T-helper 17 cell (primary cell): ENCODE measurements at places on chromosomes 12 and 14.

DNA sequence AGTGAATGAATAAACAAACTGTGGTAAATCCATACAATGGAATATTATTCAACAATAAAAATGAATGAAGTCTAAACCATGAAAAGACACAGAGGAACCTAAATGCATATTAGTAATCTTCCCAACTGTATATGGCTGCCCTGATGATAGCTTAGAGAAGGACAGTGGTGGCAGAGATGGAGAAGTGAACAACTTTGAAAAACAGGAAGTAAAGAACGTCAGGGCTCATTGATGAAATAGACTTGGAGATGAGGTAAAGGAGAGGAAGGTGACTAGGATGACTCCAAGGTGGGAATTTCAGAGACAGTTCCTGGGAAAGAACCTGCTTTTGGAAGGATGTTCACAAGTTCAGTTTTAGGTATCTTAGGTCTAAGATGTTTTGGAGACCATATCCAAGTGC lies 36.3 kb upstream of the NT5DC3 start:
- no peak for DNase-seq

DNA sequence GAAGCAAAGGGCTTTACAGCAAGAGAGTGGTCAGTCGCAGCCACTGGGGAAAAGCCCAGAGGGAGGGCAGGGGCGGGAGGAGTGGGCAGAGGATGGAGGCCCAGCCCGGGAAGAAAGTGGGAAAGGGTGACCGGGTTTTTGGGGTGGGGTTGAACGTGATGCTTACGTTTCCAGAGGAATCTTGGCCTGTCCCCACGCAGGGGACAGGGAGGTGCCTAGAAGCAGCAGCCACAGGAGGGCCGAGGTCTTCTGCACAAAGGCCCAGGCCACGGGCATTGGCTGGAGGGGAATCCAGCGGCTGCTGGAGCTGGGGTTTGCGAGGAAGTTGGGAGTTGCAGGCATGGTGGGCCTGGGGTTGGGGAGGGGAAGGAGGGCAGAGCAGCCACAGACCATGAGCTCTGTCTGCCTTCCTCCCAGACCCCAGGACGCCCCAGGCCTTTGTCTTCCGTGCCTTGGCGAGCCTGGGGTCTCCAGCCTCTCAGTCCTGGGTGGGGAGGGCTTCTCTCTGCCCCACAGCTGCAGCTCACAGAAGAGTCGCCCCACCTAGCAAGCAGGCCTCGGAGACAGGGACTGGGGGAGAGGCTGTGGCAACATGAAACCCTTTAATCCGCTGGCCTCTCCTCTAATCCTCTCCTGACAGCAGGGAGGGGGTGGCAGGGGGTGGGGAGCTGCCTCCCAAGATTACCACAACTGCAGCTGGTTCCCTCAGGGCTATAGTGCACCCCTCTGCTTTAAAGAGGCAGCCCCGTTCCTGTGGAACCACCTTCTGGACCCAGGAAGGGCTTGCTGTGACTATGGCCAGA lies at the start of gene CACNA2D4:
Gene CACNA2D4 (minus strand): TSS at position 572 of the 803 bp plus-strand sequence. CDS start 179 bp downstream, at position 393.
- peak; percentile 8 for DNase-seq

DNA sequence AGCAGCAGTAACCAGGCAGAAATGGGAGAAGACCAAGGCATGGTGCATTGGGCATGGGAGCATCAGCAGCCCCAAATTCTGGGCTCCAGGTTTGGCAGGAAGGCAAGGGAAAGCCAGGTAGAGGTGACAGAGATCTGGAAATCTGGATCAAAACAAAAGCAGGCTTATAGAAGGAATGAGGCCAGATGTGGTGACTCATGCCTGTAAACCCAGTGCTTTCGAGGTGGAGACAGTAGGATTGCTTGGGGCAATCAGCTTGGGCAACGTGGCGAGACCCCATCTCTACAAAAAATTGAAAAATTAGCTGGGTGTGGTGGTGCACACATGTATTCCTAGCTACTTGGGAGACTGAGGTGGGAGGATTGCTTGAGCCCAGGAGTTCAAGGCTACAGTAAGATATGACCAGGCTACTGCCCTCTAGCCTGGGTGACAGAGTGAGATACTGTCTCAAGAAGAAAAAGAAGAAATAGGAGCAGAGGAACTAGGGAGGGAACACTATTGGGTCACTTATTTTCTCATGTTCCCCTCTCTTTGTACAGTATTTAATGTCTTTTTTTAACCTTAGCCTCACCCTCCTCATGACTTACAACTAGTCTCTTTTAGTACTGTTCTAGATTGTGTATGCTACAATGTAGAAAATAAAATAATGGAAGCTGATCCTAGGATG lies 25.1 kb downstream of the SLC4A8 start:
- no peak for DNase-seq

DNA sequence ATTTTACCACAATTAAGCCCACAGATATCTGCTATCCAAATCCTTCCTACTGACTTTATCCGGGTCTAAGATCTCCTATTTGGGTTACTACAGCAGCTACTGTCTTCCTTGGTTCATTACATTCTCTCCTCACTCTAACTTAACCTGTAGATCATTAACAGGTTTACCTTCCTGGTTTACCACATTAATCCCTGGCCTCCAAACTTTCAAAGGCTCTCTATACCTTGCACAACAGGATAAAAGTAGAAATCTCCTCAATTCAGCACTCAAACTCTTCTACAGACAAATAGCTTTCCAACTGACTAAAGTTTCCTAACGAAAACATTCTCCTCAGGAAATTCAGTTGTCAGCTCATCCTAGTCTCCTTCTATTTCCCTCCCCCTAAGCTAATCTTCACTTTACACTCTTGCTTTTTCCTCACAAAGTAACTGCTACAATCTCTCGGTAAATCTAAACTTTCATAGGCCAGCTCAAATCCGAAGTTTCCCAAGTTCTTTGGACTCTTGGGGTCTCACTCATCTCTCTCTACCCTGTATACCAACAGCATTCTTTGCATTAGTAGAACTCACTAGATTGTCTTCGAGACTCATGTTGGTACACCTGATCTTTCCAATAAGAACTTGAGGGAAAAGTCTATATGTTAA lies 2.7 kb downstream of the BTBD7 start:
- no peak for DNase-seq

- peak; percentile 55 for DNase-seq
Observed at GRCh38 chr12:4107436-4107878, 166.1 kb upstream of the CCND2 start.

- DNase-seq = no peak
Observed at GRCh38 chr12:104999347-104999685, 13.2 kb downstream of the NOPCHAP1 start.

GRCh38 chr14:104824353-104824997 lies 23.6 kb downstream of the ZBTB42 start:
- DNase-seq = no peak

- DNase-seq = no peak
Observed at GRCh38 chr12:111034083-111034885, 113.9 kb upstream of the MYL2 start.

- no peak for DNase-seq
Observed at GRCh38 chr12:8675591-8676036, 13.0 kb upstream of the MFAP5 start.

GRCh38 chr12:41250748-41251147 lies 62.6 kb downstream of the PDZRN4 start:
- DNase-seq = no peak

DNA sequence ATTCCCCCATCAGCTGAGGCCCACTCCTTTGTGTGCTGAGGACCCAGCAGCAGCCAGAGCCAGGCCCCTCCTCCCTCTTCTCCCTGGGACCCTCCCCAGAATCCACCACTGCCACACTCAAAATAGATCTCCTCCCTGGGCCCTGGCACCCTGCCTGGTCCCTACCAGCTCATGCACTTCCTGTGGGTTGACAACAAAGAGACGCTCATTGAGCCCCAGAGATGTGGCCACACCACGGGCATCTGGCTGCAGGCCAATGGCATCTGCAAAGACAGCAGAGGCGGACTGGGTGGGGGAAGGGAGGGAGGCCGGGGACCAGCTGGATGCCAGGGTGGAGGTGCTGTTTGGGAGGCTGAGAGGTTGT lies 16.0 kb upstream of the ENDOU start:
- DNase-seq = peak; percentile 65

DNA sequence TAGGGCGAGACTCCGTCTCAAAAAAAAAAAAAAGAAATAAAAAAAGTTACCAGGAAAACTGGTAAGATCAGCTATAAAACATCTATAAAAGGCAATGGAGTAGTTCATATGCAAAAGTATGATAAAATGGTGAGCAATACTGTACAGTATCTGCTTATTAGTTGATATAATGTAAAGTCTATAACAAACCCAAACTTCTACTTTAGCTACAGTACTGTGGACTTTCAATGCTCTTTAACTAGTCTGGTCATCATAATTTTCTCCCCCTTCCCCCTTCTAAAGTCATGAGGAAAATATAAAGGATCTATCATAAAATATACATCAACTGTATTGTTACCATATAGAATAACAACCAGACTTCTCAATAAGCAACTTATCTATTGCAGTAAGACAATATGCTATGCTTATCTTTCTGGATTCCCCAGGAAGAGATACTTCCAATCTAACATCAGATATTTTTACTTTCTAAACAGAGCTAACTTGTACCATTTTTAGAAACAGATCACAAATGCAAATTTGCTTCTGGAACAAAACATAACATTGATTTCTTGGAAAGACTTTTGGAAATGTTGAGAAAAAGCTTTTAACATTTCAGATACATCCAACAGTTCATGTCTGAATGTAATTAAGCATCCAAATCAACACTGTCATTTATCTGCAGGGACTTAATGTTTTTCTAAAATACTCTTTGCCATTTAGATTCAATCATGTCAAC lies 43.8 kb downstream of the MDM2 start:
- no peak for DNase-seq

- DNase-seq = no peak
Observed at GRCh38 chr14:98913967-98914650, 357.9 kb downstream of the BCL11B start.

DNA sequence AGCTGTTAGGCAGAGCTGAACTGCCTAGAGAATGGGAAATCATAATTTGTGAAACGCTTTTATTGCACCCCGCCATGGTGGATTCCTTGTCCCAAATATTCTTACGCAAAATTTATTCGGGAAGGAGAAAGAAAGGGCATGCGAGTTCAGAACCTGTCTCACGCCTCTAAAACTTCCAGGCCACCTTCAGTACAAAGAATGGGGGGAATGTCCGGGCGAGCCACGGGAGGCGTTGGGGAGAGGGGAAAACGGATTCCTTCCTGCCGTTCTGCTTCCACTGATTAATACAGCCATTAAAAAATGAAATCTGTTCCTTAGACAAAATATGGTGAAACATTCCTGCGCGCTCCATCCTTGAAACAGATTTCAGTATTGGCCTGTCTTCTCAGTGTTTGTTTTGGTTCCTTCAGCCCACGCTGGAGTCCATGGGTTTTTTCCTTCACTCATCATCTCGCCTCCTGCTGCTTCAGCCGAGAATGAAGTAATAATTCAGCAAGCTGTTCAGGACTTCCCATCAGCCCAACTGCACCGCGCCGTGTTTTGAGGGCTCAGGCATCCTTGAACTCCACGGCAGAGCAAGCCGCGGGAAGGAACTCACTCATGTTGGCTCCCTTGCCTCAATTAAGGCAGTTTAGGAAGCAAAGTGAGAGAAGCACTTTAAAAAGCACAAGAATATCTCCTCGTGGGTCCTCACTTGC lies 47.7 kb upstream of the CDKN3 start:
- DNase-seq = no peak

GRCh38 chr14:34660796-34661195 lies 30.8 kb upstream of the SNX6 start:
- no peak for DNase-seq

DNA sequence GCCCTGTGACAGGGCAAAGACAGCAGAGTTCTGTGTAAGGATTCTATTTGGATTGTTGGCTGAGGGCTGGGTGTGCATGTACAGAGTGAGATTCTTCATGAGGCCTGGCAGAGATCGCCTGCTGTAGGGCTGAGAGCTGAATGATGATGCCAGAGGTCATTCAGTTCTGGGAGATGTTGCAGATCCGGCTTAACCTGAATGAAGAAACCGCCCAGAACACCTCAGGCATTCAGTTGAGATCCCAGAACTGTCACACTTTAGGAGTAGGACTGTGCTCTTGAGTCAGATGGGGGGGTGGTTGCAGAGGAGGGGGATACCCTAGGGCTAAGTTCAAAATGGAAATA lies 5.8 kb upstream of the EVL start:
- no peak for DNase-seq

DNA sequence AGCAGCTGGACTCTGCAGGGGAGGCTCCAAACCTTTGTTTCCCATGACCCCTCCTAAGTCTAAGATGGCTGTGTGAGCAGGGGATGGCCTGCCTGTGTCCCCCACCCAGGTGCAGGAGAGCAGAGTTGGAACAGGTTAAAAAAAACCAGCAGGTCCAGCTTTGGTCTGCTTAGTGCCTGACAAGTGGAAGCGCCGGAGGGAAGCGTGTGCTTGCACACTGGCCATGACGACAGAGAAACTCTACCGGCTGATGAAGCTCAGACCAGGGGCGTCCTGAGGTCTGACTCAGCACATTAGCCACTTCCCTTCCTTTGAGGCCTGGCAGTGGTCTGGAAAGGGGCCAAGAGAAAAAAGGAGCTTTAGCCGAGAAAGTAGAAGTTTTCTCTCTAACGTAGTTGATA lies 280.1 kb downstream of the VRK1 start:
- DNase-seq = no peak

DNA sequence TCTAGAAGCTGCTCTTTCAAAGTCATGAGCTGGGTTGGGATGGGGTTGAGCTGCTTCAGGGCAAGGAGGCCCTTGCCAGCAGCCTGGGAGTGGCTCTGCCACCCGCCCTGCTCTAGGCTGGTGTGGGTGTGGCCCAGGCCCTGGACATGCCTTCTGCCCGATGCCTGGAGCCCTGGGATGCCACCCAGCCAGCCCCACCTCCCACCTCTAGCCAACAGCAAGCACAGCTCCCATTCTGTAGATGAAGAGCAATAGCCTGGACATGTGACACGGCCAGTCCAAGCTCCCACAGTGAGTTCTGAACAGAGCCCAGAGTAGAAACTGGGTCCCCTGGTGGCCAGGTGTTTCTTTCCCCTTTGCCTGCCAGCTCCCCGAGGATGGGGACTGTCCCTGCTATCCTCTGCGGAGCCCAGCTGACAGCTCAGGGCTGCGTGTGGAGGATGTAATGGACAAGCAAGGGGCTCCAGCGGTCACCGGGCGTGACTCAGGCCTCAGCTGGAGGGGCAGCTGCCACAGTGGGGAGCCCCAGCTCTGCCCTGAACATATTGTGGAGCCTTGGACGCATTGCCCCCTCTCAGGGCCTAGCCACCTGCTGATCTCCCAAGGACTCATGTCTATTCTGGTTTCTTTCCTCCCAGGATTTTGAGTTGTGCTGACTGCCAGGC lies 165.2 kb downstream of the TSPAN9 start:
- no peak for DNase-seq

DNA sequence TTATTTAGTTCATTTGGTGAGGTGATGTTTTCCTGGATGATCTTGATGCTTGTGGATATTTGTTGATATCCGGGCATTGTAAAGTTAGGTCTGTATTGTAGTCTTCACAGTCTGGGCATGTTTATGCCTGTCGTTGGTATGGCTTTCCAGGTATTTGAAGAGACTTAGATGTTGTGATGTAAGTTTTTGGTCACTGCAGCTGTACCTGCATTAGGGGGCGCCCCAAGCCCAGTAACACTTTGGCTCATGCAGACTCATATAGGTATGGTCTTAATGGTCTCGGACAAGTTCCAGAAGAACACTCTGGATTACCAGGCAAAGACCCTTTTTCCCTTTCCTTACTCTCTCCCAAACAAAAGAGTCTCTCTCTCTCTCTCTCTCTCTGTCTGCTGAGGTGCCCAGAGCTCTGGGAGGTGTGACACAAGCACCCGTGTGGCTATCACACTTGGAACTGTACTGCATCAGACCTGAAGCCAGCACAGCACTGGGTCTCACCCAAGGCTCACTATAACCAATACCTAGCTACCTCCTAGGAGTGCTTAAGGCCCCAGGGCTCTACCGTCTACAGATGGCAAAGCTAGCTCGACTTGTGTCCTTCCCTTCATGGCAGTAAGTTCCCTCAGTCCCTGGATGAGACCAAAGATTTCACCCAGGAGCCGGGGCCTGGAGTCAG lies 425.8 kb upstream of the ATXN7L3B start:
- no peak for DNase-seq

GRCh38 chr12:7101694-7102131 lies 7.3 kb downstream of the C1RL start:
- DNase-seq = no peak
